ENCODE measurements at places on chromosomes 2 and 18.

GRCh38 chr2:82657106-82657505 is 1802.0 kb downstream of the SUCLG1 start:
- no peak for DNase-seq

- DNase-seq, result no peak
Measured at GRCh38 chr2:210956101-210956500, 399.7 kb downstream of the CPS1 start.

GRCh38 chr2:127185093-127185492 is 35.0 kb downstream of the CYP27C1 start:
- peak; percentile 56 for DNase-seq

- DNase-seq, result no peak
Measured at GRCh38 chr2:204064119-204064518, 127.6 kb downstream of the ICOS start.

GRCh38 chr18:24731158-24731557 is 270.7 kb downstream of the HRH4 start:
- no peak for DNase-seq

GRCh38 chr2:120942658-120943057 is 207.0 kb downstream of the GLI2 start:
- no peak for DNase-seq

- no peak for DNase-seq
Measured at GRCh38 chr2:167851323-167851860, 396.0 kb downstream of the STK39 start.

DNA sequence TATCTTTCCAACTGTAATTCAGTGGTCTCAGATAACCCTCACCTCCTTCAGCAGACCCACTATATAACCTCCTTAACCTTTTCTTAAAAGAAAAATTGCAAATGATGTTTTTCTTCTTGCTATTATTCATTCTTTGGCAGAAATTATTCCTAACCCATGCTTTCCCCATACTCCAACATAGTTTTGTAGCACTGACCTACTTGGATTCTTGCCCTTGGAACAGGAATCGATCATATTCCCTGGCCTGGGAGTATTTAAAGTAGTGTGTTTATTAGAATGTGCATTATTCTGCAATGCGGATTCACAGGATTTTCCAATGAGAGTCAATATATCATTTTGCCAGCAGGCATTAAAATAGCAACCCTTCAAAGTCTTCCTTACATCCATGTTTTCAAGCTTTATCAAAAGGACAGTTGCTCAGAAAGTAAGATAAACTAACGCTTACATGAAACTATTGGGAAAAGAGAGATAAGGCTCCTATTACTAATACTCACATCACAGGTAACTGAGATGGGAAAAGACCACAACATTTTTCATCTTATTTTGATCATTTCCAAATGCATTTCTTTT is 37.4 kb downstream of the CHN1 start:
- no peak for DNase-seq

GRCh38 chr2:38152913-38153312 is 77.0 kb upstream of the CYP1B1 start:
- DNase-seq, result no peak
